ENCODE measurements at places on chromosomes 1 and 21.

DNA sequence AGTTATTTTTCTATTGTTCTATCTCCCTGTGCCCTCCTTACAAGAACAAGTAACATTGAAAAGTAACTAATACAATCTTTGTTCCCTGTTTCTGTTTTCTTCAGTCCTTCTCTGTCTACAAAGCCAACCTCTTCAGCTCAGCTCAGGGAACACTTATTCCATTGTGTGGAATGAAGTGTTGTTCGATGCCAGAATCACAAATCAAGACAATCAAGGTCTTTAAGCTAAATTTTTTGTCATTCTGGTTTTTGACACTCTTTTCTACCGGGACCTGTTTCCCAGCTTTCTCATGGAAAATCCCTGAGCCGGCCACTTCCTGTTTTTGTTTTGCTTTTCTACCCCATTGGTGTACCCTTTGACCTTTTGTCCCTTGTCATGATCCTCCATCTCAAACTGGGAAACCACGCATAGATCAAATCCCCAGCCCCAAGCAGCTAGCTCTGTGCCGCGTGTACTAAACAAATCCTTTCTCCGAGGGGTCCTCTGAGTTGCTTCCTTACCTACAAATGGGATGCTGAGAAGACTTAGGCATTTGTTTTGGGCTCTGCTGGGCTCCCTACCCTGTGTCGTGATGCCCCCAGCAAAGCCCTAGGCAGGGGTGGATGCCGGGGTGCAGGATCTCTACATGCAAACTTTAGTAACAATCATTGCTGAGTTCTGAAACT, 141.8 kb downstream of the TOMM20 start:
- no peak for DNase-seq

- DNase-seq: no peak
Measured at GRCh38 chr1:30109853-30110252, 613.5 kb downstream of the MATN1 start.

- no peak for DNase-seq
Measured at GRCh38 chr1:15287035-15287979, 40.3 kb downstream of the FHAD1 start.

- no peak for DNase-seq
Measured at GRCh38 chr21:25350056-25350455, 257.2 kb downstream of the MRPL39 start.

DNA sequence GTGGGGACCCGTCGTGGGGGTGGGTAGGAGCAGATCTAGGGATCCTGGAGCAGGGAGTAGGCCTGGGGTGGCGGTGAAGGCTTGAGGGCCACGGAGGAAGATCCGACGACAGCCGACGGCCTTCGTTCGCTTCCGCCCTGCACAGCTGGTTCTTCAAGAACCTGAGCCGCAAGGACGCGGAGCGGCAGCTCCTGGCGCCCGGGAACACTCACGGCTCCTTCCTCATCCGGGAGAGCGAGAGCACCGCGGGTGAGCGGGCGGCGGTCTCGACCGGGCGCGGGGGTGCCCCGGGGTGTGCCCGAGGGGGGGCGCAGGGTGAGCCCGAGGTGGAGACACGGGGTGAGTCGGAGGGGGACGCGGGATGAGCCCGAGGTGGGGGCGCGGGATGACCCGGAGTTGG, 16.5 kb upstream of the HDAC1 start:
- DNase-seq: no peak

GRCh38 chr1:230572121-230573105, 69.9 kb upstream of the COG2 start:
- no peak for DNase-seq

GRCh38 chr1:1779320-1779675, 1.0 kb upstream of the NADK start:
- DNase-seq: no peak

GRCh38 chr1:41695118-41695745, 210.7 kb upstream of the EDN2 start:
- no peak for DNase-seq

GRCh38 chr21:43354026-43354420, 72.9 kb downstream of the SIK1 start:
- no peak for DNase-seq

- DNase-seq: no peak
Measured at GRCh38 chr1:197961933-197962332, 44.8 kb downstream of the LHX9 start.

GRCh38 chr1:67886076-67886475, 52.8 kb upstream of the GNG12 start:
- no peak for DNase-seq

DNA sequence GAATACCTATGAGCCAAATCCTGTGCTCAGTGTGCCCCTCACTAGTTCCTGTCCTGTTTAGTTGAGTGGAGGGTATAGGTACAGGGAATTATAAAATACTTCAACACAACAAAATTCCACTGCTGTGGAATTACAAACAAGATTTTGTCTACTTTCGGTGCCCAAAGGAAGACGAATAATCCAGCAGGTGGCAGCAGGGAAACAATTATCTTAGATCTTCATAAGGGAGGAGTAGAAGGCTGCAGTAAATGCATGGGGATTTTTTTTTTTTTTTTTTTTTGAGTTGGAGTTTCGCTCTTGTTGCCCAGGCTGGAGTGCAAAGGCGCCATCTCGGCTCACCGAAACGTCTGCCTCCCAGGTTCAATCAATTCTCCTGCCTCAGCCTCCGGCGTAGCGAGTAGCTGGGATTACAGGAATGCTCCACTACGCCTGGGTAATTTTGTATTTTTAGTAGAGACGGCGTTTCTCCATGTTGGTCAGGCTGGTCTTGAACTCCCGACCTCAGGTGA, 2.0 kb upstream of the PIP5K1A start:
- DNase-seq: peak; percentile 44

DNA sequence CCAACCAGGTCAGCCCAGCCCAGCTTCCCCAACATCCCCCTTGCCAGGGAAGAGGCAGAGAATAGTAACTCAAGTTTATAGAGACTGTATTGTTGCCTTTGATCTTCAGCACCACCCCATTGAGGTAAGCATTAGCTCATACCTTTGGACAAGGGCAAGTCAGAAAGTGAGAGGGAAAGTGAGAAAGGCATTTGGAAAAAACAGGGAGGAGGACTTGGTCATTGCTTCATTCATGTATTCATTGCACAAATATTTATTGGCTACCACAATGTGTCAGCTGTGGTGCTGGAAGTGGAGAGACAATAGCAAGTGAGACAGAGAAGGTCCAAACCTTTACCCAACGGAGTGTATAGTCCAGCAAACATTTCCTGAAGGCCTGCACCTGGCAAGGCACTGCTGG, 561.2 kb downstream of the KIF26B start:
- no peak for DNase-seq

- no peak for DNase-seq
Measured at GRCh38 chr1:23904748-23905357, 8.3 kb downstream of the CNR2 start.

DNA sequence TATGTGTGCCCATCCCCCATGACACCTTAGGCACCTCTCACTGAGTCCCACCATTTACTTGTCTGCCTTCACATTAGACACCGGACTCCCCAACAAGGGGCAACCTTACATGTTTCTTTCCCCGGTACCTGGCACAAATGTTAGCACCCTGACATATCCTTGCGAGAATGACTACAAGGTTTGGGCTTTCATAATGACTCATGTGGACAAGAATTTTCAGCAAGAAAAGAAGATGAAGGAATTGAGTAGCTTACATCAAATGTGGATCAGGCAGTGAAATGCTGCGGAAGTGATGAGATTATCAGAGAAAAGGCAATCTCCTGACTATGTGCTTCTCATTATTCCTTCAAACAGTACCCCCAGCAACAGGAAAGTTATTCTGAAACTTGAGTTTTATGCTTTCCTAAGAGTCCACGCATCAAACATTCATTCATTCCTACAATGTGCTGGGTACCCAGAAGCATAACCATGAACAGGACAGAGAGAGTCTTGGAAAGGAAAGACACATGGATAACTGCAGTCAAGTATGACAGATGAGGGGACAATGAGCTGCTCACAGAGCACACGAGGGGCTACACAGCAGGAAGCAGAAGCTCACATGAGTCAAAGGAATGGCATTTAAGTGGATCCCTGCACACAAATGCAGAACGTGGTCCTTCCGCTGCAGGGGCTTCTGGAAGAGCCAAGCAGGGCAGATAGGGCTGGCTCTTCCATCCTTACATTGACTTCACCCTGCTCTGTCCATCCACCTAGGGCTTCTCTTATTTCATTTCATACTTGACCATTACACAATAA, 112.1 kb downstream of the PCNX2 start:
- no peak for DNase-seq

- no peak for DNase-seq
Measured at GRCh38 chr21:41880153-41880552, 1.0 kb upstream of the PRDM15 start.

All from activated CD4-positive, alpha-beta T cell treated with anti-CD3 and anti-CD28 coated beads, Interleukin-2, amount 50 U/mL, for 4 hours (primary cell).